Heart right ventricle (tissue), 16 donors: ENCODE measurements at places on chromosomes 11 and 22.
A peak's percentile ranks its signal among the peaks of the same experiment; 100 is the strongest.

DNA sequence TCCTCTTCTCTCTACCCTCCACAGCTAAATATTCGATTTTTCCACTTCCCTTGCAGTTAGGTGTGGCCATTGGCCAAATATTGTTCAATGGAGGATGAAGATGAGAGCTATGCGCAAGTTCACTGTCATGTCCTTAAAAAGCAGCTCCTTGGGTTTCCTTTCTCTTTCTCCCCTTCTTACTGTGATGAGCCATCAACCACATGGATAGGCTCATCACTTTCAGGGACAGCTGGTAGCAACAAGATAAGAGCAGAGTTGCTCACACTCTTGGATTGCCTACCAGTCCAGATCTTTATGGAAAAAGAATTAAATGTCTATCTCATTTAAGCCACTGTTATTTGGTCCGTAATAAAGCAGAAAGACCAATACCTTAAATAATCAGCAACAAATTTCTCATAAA, 377.0 kb downstream of the DDX10 start:
- no peak for DNase-seq

DNA sequence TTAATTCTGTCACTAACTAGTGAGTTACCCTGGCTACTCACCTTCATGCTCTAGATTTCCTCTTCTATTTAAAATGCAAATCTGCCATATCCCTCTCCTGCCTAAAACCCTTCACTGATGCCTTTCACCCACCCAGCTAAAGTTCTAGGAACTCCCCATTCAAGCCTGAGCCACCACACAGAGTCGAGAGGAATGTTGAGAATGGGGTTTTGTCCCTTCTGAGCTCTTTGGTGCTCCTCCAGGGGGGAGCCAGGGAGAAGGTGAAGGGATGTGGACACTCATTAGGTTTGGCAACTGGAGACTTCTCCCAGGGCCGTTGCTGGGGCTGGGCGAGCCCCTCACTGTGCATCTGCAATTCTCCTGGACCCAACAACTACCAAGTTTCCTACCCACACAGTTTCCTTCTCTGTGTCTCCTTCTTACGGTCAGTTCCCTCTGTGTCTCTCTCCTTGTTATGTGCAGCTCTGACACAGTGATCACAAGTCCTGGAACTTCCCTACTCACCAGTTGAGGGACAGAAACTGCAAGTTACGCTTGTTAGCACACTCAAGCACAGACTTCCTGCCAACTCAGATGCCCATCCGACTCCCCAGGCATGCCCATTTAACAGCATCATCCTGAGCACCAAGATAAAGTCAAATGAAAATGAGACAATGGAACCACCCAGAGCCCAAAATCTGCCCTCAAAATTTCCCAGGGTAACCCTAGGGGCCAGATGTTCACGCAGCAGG, 6.5 kb upstream of the IL10RA start:
- DNase-seq: no peak

DNA sequence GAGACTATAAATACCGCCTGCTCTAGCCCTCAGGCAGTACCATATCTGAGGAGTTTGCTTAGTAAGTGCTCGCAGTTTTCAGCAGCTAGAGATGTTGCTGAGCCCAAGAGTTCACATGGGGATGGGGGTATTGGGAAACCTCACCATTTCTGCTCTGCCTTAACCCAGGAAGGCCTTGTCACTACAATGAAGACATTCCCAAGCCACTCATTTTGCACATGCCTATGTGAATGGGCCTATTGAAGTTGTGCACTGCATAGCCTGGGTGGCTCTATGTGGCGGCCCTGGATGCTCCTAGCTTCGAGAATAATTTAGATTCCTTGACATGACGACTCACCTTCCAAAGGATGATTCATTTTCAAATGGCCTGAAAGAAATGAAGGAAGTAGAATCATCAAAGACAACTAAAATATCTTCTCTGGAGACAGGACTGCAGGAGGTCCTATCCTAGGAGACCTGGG, 163.4 kb downstream of the ADAMTS15 start:
- DNase-seq: no peak

DNA sequence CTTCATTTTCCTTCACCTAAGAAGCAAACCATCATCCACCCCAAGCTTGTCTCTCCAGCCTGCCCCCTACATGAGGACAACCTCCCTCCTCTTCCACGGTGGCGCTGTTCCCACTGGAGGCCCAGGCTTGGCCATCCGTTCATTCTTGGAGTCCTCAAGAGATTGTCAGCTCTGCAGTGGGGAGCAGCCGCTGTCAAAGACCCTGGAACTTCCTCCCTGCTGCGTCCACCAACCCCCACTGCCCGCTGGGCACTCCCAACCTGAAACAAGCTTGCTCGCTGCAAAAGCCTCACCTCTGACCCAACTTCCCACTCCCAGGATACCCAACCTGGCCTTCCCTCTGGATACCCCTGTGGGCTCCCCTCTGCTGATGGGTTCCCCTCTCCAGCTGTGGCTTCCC, 10.4 kb upstream of the CD81 start:
- no peak for DNase-seq

DNA sequence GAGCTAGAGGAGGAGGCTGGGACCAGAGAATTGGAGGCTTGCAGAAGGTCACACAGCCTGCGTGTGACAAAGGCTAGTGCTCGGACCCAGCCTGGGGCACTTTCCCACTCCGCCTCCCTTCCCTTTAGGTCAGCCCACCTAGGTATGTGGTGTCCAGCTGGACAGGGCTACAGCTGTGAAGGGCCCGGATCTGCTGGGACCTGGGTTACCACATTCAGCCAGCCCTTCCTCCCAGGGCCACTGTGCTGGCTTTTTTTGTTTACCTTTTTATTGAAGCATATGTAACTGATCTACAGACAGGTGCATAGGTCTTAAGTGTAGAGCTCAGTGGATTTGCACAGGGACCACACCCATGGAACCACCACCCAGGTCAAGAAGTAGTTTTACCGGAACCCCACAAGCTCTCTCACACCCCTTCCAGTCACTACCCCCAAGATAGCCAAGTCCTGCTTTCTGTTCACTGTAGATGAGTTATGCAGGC, 8.7 kb downstream of the CAPN5 start:
- no peak for DNase-seq

- peak; percentile 53 for DNase-seq
Observed at GRCh38 chr22:24703101-24703500, 71.4 kb downstream of the PIWIL3 start.

GRCh38 chr11:35029979-35030682, 108.8 kb upstream of the CD44 start:
- no peak for DNase-seq

GRCh38 chr11:2328656-2329354, 27.0 kb downstream of the TSPAN32 start:
- no peak for DNase-seq

DNA sequence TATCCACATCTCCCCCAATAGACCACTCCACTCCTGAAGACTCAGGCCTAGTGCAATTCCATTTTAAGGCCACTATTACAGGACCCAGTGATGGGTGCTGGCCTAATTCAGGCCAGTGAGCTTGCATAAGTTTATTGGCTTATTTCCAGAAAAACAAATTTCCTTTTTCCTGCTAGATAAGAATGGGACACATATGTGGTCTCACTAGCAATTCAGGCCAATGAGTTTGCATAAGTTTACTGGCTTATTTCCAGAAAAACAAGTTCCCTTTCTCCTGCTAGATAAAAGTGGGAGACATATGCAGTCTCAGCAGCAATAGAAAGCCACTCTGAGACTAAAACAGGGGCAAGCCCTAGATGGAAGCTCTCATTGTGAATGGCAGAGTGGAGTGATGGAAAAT, 22.4 kb downstream of the ADM start:
- no peak for DNase-seq

DNA sequence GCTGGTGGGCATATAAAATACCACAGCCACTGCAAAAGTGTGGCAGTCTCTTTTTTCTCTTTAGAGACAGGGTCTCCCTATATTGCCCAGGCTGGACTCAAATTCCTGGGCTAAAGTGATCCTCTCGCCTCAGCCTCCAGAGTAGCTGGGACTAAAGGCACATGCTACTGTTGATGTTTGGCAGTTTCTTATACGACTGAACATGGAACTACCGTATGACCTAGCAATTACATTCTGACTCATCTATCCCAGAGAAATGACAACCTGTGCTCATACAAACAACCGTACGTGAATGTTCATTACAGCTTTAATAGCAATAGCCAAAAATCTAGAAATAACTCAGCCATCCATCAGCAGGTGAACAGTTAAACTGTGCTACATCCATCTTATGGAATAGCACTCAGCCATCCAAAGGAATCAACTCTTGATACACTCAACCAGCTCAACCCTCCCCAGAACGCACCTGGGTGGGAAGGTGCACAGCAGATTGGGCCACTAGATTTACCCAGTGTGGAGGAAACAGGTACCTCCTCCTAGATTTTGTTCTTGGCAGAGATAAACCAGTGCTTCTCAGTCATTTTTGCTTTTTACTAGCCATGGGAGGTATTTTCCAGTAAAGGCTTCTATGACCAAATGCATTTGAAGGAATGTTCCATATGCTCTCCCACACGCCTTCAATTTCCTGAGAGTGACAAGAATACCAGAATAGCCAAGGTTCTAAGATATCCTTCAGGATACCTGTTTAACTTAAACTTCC, 130.5 kb downstream of the MED15 start:
- no peak for DNase-seq

DNA sequence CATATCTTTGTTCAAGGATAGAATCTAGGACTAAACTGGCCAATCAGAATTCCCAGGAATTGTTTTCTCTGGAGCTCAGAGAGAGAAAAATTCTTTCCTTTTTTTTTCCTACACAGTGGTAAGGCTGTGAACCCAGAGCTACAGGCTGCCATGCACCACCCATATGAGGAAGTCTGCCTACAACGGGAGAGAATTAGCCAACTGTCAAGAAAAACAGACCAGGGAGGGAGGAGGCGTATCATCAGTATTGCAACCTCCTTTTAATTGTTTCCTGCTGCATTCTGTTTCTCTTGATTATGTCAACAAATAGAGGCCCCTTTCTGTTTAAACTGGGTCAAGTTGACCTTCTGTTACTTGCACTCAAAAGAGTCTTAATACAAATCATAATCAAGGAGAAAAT, 176.5 kb upstream of the UBASH3B start:
- no peak for DNase-seq

DNA sequence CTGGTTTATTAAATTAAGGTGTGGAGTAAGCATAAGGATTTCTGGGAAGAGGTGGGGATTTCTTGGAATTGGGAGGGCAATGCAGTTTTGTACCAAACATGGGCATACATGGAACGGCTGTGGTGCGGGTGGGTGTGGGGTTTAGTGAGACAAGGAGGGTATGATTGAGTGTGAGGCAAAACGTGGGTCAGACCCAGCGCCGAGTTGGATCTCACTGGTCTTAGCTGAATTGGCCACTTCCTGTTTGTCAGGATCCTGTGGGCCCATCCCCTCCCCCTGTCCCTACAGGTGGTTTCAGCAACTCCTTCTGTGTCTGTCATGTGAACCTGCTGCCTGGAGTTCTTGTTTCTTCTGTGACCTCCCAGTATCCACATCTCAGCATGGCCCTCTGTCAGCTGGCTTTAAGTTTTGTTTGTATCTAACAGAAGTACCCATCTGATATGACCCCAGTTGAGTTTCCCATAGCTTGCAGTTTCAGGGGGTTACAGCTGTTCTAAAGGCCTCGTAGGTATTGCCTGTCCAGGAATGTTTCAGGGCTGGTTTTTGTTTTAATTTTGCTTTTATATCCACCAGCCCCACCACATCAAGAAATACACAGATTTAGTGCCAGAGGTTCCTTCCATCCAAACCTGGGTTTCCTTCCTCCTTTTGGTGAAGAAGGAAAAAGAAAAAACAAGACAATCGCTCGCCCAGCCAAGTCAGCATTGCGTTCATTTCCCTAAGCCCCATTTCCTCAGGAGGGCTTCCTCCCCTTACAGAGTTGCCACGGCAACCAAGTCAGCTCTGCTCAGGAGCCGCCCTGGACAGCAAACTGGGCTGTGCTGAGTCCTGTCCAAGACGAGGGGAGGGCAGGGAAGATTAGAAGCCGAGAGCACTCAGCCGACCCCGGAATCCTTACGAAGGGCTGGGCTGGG, 6.0 kb downstream of the APOL1 start:
- DNase-seq: no peak

DNA sequence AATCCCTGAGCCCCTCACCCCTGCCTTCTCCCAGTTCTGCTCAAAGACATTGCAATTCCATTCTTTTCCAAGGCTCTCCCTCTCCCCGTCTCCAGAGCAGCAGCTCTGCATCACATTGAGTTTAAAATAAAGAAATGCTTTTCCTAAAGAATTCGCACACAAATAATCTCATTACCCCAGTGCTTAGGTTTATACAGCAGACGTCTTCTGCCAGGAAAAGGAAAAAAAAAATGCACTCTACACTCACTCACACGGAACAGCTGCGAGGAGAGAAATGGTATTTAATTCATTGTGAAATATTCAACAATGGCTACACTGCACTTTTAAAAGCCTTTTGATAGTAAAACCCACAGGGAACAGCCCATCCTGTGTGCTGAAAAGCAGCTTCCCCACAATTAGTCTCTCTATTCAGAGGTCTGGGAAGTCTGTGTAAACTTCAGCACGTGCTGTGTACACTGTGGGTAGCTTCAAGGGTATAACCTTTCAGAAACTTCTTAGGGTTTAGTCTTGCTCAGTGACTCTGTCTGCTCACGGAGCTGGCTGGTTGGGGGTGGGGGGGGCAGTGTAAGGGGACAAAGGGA, 42.8 kb downstream of the ETS1 start:
- DNase-seq: no peak

DNA sequence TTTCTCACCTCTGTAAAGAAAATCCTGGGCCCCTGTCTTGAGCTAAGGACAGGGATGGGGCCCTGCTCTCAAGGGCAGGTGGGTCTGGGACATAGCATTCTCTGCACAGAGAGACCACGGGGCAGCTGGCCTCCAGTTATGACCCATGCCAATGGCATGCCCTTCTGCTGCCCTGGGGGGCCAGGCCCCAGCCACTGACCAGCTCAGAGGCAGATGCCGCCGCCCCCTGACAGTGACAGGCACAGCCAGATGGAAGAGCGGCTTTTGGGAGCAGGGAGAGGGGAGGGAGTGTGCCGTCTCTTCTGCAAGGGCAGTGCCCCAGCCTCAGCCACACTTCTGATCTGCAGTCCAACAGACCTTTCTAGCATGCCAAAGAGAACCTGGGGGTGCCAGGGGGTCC, 114.8 kb upstream of the NAV2 start:
- DNase-seq: no peak
